ENCODE measurements at places on chromosomes 12 and 14.

DNA sequence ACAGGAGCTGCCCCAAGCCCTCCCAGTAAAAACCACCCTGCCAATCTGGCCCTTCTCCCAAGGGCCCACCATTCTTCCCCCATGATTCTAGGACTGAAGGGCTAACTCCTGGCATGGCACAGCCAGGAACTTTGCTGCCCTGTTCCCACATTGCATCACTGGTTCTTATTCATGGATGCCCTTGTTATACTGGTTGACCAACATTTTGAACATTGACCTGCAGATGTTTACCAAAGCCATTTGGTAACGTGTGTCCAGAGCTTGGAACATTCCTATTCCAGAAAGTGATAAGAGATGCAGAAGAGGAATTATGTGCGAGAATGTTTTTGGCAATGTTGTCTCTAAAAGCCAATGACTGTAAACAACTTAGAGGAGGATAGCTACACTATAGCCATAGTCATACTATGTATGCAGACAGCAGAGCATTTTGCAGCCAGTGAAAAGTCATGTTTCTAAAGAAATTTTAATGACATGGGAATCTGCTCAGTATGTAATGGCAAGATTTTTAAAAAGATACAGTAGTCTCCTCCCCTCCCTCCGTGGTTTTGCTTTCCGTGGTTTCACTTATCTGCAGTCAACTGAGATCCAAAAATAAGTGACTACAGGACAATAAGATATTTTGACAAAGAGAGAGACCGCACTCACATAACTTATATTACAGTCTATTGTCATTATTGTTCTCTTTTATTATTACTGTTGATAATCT lies 108.8 kb downstream of the DAAM1 start:
- peak; percentile 27 for DNase-seq

DNA sequence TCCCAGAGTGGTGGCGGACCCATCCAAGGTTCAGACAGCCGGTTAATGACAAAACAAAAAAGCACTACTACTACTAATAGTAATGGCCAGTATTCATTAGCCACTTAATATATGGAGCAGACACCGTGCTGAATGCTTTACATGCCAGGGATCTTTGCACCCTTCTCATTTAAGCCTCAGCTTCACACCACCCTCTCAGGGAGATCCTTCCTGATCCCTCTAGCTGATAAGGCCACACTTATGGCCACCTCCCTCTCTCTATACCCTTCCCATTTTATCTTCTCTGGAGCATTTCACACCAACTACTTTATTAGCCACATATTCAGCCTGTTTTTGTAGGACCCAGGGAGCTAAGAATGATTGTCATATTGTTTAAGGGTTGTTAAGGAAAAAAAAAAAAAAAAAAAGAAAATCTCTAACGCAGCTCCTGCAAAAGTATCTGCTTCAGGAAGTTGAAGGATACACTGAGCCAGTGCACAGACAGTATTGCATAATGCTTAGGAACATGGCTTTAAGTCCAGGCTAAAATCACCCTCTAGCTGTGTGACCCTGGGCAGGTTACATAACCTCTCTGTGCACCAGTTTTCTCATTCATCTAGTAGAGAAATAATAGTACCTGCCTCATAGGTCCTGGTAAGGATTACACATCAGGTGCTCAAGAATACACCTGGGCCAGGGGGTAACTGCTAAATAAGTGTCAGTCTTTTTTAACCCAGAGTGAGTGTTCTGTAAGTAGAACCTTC lies 29.4 kb downstream of the NUAK1 start:
- no peak for DNase-seq

GRCh38 chr12:46303039-46303666 lies 34.3 kb upstream of the SLC38A1 start:
- DNase-seq, result peak; percentile 12

DNA sequence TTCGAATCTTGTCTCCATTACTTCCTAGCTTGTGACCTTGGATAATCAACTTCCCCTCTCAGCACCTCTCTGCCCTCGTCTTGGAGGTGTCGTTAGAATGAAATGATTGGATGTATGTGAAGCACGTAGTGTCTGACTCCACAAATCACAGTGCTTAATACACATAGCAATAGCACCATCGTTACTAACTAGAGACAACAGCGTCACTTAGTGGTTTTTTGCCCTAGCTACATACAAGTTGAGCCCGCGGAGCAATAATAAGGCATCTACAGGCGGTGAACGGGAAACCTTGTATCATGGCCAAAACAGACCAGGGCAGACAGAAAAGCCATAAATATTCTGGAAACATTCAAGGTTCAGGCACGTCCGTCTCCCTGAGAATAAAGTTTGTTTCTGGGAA lies 154.9 kb downstream of the ASCL4 start:
- no peak for DNase-seq

DNA sequence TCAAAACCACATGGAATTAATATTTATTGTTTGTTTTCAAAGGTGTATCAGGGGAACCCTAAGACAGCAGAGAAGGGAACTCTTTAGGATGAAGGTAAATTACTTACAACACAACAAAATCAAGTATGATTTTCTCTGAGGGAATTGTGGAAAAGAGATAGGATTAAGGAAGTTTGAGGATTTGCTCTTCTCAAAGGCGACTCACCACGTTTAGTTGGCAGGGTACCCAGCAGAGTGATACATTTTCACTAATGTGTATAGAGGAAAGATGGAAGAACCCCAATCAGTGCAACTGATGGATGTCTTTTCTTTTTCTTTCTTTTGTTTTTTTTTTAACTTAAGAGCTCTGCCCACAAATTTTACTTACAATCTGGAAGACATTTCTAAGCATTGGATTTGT lies 499.2 kb downstream of the CCER1 start:
- DNase-seq, result no peak

GRCh38 chr14:93057586-93058280 lies 58.0 kb downstream of the ITPK1 start:
- no peak for DNase-seq

DNA sequence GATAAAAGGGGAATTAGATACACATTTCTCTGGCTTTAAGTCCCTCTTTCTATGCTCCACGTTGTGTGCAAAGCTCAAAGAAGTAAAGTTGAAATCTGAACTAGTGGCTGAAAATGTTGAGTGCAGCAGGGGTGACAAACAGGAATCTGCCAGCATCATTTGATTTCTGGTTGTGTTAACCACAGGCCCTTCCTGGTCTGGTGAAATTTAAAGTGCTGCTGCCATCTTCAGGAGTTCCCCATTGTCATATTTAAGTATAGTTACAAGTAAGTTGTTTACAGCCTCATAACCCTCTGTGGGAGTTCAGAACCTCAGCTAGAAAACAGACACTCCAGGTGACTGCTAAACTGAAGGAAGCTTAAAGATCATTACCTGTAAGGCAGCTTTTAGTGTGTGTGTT lies 90.9 kb upstream of the CCDC196 start:
- DNase-seq, result peak; percentile 6

GRCh38 chr12:60465060-60465459 lies 869.2 kb downstream of the SLC16A7 start:
- DNase-seq, result no peak

DNA sequence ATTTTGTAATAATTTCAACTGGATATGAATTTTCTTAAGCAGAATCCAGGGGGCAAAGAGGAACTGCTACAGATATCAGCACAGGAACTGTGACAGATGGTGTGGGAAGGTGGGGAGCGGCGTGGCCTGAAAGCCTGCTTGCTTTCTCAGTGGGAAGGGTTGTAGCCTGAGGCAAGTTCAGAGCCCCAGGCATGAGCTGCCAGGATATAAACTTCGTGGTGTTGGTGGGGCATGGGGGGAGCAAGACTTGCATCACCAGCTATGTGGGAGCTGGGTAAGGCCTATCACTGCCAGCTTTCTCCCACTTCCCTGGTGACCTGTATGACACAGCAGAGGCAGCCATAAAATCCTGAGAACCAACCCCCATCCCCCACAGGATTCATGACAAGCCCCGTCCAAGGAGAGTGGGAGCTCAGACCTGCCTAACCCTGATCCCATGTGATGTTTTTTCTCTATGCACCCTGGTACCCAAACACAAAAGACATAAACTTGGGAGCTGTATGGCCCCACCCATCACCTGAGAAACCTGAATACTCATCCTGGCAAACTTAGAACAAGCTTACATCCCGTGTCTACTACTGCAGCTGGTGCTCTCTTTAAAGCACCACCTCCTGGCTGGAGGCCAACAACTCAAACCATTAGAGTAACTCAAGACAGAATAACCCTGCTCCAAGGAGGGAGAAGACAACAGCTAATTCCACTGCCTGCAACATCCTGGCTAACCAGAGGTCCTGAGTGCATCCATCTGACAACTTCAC lies 16.5 kb downstream of the CLEC1A start:
- DNase-seq, result no peak

DNA sequence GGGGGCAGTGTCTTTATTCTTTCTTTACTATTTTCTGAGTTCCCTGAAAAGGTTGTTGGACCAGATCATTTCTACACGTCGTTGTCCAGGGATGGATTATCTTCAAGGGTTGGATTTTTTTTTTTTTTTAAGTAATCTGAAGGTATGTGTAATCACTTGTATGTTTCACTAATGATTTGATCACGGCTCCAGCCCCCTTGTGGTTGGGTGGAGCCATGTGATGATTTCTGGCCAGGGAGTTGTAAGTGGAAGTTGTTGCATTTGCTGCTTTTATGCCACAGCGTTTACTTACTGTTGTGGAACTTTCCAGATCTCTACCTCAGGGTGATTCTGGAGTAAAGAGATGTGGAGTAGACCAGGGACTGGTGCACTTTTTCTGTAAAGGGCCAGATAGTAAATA lies 390.3 kb downstream of the AACS start:
- DNase-seq, result no peak

GRCh38 chr14:48333221-48333920 lies 658.0 kb upstream of the MDGA2 start:
- no peak for DNase-seq

DNA sequence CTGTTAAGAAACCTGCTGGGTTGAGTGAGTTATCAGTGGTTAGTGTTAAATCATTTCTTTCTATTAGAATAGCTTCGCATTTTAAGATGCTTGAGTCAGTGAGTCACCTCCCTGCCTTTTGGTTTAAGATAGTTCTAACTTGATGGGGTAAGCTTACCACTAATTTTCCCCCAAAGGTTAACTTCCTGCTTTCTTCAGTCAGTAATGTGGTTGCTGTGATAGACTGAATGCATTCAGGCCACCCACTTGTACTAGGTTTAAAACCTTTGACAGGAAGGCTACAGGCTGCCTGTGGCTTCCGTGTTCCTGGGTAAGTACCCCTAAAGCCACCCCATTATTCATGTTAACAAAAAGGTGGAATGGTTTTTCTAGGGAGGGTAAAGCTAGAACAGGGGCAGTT lies 25.3 kb downstream of the CLEC2A start:
- DNase-seq, result peak; percentile 23

DNA sequence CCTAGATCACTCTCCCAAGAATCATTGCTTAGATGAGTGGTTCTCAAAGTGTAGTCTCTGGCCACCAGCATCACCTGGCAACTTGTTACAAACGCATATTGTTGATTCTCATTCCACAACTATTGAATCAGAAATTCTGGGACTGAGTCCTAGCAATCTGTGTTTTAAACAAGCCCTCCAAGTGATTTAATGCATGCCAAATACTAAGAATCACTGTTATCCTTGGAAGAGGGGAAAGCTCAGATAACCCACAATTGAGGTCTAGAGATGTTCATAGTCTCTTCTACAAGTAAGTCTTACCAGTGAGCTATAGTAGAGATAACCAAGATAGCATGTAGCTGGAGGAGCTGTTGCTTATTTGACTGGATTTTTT lies 666.6 kb downstream of the DIO2 start:
- no peak for DNase-seq

GRCh38 chr12:22993609-22994315 lies 368.8 kb downstream of the ETNK1 start:
- no peak for DNase-seq

- DNase-seq, result no peak
These were observed 21.4 kb downstream of the ADCY6 start for GRCh38 chr12:48767521-48767920.

- DNase-seq, result no peak
These were observed 5.2 kb upstream of the GNG2 start for GRCh38 chr14:51855234-51855633.

DNA sequence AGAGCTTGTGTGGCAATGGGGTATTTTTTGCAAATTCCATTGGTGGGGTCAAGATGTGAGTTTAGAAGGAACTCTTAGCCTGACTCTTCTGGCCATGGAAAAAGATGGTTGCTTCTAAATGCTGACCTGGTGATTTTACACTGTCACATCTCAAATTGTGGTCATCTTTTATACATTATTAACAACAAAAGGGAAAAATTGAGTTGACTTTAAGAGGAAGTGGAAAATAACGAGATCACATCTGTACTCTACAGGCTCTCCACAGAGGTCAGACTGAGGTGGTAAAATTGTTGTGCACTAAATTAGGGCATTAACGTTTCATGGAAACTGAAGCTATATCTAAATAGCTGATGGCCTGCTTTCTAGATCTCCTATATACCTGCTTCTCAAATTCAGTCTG lies 44.7 kb downstream of the PTPN11 start:
- DNase-seq, result no peak

GRCh38 chr12:29990971-29991370 lies 207.2 kb upstream of the TMTC1 start:
- DNase-seq, result no peak

DNA sequence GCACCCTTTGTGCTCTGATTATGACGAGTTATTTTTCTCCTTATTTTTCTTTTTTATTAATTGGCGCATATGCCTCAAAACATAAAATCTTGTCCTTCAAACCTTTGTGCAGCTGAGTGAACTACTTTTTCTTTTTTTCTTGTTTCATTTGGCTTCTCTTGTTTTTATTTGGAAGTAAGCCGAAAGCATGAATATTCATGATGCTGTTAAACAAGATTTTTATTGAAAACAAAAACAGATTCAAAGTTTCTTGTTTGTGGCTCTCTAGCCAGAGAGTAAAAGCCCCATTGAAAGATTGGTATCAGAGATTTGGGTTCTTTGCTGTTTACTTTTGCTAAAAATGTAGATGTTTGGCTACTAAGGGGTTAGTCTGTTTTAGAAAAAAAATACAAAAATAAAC lies 183.8 kb downstream of the TMEM132C start:
- no peak for DNase-seq

DNA sequence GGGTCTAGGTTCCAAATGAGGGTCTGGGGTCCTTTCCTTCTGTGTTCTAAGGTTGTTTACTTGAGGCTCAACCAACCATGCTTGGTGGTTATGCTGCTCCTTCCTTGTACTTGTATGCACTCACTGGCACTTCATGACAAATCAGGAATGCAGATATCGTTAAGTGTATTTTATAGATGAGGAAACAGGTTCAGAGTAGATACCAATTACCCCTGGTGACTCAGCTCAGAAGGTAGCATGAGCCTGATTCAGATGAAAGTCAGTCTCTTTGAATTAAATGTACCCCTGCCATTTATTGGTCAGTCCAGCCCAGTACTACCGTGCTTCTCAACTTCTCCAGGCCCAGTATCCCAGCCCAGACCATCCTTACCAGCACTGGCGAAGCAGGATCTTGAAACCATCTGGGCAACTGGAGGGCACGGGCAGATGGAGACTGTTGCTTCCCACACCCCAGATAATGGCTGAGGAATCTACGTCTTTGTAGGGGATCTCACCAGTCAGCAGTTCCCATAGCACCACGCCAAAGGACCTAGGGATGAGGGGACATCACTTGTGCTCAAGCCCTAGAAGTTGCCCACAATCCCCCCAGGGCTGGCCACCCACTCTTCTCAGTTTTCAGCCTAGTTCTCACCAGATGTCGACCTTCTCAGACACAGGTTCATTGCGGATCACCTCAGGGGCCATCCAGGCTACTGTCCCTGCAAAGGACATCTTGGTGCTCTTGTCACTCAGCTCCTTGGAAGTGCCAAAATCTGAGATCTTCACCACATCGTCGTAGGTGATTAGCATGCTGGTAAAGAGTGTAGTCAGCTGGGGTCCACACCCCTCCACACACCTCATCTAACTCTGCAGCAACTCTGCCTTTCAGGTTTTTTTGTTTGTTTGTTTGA lies 14.3 kb downstream of the MAP3K12 start:
- DNase-seq, result no peak
